Activated T-cell treated with anti-CD3 and anti-CD28 coated beads, Interleukin-2, amount 50 U/mL, for 4 hours (primary cell): ENCODE measurements at places on chromosomes 6 and 20.
A peak's percentile ranks its signal among the peaks of the same experiment; 100 is the strongest.

DNA sequence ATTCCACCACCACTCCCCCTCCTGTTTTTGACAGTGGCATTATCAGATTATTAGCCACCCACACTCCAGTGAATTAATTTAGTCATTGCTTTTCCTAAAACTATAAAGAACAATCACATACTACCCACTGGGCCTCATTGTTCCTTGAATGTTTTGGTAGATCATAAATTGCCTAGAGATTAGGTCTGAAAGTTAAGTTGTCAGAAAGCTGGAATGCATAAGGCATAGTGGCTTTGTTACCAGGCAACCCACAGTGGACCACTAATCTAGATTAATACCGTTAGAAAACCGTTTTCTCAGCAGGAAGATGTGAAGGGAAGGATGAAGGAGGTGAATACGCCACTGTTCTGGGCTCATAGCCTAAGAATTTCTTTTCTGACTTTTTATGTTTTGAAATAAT is 75.6 kb downstream of the SAMD3 start:
- no peak for DNase-seq

DNA sequence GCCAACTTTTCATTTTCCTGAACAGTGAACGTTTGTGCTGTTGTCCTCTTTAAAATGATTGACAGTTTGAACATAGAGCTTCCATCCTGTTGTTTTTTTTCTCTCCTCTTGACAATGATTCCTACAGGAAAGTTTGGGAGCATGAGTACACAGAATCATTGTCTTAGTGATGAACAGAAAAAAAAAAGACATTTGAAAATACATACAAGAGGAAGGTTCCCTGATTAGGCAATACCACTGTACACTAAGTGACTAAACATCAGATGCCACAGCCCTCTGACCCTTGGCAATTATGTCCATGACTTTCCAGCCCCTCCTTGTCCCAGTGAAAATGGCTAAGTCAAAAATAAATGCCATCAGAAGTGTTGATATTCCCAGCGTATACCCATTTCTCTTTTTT is 71.5 kb downstream of the RTN4IP1 start:
- DNase-seq = no peak

DNA sequence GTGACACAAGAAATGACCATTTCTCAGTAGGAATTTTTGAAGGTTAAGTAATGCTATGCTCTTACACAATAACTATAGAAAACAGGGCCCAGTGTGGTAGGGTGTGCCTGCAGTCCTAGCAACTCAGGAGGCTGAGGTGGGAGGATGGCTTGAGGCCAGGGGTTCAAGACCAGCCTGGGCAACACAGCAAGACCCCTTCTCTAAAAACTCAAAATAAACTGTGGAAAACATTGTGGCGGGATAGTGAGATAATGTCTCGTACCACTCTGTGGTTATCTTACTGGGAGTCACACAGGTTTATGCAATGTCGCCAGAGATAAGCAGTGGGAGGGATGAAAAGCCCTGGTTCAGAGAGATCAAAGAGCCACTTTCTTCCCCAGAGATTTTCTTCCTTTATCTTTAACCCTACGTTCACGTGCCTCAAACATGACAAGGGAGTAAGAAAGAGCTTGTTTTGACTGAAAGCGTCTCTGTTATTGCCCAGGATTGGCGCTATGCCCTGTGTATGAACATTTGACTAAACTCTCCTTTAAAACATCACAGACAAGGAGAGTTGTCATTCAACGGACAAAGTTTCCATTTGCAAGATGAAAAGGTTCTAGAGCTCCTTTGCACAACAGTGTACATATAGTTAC is 13.9 kb downstream of the GCM1 start:
- DNase-seq = no peak

DNA sequence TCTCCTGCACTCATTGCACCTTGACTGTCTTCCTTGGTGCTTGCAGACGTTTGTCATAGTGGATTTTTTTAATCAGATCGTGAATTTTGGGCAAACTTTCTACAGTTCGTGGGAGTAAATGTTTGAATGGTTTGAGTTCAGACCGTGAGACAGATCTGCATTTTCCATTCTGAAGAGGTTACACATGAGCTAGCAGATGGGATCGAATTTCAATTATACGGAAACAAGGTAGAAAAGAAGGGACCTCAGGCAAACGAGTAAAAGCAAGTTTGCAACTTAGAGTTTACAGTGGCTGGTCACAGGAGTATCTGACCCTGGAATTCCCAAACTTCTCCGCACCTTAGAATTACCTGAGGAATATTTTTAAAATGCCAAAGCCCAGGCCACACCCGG is 17.2 kb upstream of the NCR2 start:
- DNase-seq = no peak

- DNase-seq = no peak
Observed at GRCh38 chr6:1424306-1424927, 35.0 kb downstream of the FOXF2 start.

- no peak for DNase-seq
Observed at GRCh38 chr20:48603116-48603818, 224.5 kb downstream of the PREX1 start.

DNA sequence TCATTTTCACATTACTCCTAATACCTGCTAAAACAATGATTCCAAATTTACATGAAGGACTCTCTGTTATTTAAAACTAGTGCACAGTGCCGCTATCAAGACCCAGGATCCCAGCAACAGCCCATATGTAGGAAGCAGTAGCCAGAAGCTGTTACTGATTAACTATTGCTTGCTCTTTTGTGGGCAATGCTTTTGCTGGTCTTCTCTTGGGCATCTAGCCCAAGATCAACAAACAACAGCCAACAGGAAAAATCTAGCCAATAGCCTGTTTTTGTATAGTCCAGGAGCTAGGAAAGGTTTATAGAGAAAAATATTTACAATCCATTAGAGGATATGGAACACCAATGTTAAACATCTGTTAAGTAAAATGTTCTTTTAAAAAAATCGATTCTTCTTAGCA is 22.1 kb upstream of the TENT5A start:
- DNase-seq = no peak

DNA sequence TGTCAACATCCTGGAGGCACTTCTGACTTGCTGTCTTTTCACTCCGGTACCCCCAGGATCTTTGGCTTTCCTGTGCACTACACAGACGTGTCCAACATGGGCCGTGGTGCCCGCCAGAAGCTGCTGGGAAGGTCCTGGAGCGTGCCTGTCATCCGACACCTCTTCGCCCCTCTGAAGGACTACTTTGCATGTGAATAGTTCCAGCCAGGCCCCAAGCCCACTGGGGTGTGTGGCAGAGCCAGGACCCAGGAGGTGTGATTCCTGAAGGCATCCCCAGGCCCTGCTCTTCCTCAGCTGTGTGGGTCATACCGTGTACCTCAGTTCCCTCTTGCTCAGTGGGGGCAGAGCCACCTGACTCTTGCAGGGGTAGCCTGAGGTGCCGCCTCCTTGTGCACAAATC is 12.0 kb upstream of the MAPRE1 start:
- DNase-seq = no peak

DNA sequence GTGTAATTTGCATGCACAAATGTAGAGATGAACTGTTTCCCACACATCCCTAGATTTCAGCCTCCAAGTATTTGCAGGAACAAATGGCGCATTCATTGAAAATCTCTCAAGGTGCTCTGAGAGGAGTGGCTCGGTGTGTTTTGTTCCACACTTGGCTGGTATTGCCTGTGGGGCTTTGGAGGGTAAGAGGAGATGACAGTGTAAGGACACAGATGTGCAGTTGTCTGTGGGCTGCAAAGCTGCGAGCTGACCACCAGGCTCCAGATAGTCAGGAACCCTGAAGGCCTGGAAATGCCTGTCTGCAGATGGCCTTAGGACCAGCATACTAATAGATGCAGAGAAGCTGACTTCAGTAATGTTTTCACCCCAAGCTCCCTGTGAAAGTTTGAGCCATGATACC is 57.7 kb upstream of the PBOV1 start:
- no peak for DNase-seq

DNA sequence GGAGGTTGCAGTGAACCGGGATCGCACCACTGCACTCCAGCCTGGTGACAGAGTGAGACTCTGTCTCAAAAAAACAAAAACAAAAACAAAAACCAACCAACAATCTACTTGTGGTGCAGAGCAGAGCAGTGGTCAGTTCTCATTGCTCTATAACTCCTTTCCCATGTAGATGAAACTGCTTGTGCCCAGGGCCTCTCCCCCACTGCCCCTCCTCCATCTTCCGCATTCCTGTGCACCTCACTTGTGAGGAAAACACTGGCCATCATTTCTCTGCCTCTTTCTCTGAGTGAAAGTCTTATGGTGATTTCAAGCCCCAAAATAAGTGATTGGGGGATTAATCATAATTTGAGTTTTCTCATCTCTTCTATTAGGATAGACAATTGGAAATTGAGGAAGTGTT is 63.9 kb upstream of the GLP1R start:
- DNase-seq = no peak

DNA sequence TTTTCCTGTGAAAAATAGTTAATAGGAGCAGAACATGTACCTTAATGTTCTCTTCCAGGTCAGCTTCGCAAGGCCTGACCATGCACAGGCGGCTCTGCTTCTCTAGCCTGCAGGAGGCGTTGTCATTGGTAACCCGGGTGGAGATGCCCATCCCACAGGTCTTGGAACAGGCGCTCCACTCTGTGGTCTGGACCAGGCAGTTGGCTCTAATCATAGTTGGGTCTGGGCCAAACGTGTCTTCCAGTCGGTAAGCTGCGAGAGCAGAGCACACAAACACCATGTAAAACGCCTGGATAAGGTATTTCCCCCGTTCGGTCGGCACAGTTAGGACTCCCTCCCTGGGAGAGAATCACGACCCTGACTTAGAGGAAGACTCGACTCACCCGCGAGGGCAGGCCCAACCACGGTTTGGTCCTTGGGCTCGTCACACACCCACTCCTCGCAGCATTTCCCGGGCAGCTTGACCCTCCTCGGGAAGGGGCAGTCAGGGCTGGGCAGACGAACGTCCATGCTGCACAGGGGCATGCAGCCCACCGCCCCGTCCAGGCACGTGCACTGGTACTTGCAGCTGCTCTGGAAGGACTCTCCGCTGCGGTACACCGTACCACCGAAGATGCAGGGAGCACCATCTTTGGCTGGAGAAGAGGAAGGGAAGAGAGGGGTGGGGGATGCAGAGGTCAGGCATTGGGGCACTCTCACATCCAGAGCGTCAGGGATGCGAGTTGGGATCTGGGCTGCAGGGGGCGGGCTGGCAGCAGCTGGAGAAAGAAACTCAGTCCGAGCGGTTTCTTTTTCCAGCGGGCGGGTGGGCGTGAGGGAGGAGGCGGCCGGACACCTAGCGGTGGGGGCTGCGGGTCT is 1.0 kb downstream of the CCN2 start:
- no peak for DNase-seq

DNA sequence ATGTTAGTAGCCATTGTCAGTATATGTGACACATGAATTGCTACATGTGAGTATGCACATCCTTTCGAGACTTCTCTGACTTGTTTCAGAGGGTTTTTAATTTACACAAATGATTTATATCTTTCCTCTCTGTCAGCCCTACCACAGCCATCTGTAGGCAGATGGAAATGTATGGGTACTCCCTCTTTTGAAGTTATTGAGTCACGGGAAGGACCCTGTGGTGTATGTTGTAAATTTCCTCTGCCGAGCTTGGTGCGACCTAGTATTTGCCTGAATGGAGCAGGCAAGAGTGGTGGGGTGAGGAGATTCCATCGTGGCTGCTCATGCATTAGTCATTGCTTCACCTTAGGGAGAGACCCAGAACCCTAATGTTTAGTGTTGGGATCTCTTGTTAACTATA is 171.9 kb downstream of the JARID2 start:
- peak; percentile 34 for DNase-seq

DNA sequence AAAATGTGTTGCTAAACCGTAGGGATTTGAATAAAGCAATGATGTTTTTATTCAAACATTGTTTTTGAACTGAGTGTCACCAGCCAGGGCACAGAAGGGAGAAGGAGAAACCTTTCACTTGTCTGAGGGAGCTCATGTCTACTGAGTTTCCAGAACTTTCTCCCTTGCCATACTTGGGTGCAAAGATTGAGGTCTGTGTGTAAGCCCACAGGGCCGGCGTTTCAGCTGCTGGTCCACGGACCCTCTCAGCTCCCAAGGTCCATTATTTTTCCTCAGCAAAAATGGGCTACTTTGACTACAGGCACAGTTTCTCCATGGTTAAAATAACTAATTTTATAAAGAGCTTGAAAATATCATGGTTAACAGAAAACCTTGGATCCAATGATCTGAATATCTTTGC is 32.6 kb downstream of the PSMG4 start:
- DNase-seq = no peak

DNA sequence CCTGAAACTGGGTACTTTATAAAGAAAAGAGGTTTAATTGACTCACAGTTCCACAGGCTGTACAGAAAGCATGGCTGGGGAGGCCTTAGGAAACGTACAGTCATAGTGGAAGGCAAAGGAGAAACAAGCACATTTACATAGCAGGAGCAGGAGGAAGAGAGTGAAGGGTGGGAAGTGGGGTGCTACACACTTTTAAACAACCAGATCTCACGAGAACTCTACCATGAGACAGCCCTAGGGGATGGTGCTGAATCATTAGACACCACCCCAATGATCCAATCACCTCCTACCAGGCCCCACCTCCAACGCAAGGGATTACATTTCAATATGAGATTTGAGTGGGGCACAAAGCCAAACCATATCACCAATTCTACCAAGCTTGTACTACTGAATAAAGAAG is 7.4 kb upstream of the FNDC1 start:
- no peak for DNase-seq

- DNase-seq = no peak
Observed at GRCh38 chr6:74134327-74134726, 438.3 kb downstream of the CD109 start.

DNA sequence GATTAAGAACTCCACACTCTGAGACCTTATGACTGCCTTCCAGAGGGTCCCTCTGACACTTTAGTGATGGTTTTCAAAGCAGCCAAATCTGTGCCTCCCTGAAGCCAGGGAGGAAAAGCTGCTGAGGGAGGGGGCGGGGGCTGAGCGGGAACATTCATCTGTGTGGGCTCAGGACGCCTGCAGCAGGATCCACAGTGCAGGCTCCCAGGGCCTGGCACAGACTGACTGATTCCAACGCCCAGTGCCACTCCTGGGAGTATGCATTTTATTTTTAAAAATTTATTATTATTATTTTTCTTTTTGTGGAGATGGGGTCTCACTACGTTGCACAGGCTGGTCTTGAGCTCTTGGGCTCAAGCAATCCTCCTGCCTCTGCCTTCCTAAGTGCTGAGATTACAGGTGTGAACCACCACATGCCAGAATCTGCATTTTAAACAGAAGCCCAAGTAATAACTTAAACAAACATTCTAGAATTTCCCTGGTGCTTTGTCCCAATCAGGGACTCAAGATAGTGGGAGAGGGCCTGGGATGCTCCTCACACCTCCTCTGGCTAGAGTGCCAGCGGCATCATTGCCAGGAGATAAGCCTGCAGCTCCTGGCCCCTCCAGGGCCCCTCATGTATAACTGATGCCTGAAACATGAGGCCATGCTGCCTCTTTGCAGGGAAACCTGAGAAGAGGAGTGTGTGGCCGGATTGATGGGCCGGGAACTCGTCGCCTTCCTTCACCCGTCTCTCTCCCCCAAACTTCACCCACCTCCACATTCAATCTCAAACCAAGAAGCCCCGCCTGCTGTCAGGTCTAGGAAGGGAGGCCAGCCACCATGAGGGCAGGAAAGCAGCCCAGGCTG is 438 bp upstream of the TMC2 start:
- DNase-seq = no peak

- peak; percentile 64 for DNase-seq
Observed at GRCh38 chr6:111804627-111805235, 68.5 kb downstream of the FYN start.
